Osteocyte (in vitro differentiated cells): ENCODE measurements at places on chromosomes 11 and 22. TPM values are rescaled to one million over a fixed set of nuclear protein-coding genes. Genes with fewer than 3 reads are reported as not detected.

The HPS4 gene
- 35.8 and 37.1 TPM in 2 replicates for total RNA-seq

The OR2AG1 gene
- total RNA-seq: not detected in 2 replicates

The TNRC6B gene
- total RNA-seq: 47.4 and 50.3 TPM in 2 replicates

The PATE4 gene
- total RNA-seq: not detected in 2 replicates

The MRGPRX2 gene
- total RNA-seq: not detected in 2 replicates

The RELT gene
- total RNA-seq: 3.3 and 4.1 TPM in 2 replicates

The C22orf31 gene
- total RNA-seq: not detected in 2 replicates

The OR52H1 gene
- total RNA-seq: not detected in 2 replicates

The KCNA4 gene
- not detected in 2 replicates for total RNA-seq

The C11orf65 gene
- 0.35 and 0.91 TPM in 2 replicates for total RNA-seq

The VPREB1 gene
- total RNA-seq: not detected in 2 replicates

The SEPTIN3 gene
- total RNA-seq: 0.42 and 0.46 TPM in 2 replicates

The APOL5 gene
- total RNA-seq: not detected in 2 replicates

The RAB1B gene
- 149 and 150 TPM in 2 replicates for total RNA-seq

The C22orf15 gene
- total RNA-seq: not detected in 2 replicates
